ENCODE measurements at places on chromosomes 1 and 21.

GRCh38 chr1:206803221-206803730 lies 31.0 kb upstream of the IL10 start:
- peak; percentile 73 for DNase-seq

DNA sequence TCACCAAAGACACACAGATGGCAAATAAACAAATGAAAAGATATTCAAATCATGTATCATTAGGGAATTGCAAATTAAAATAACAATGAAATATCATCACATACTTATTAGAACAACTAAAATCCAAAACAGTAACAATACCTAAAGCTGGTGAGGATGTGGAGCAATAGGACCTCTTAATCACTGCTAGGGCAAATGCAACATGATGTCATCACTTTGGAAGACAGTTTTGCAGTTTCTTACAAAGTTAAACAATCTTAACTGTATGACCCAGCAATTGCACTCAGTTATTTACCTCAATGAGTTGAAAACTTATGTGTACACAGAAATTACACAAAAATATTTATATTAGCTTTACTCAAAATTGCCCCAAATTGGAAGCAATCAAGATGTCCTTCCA lies 47.3 kb downstream of the SELENOF start:
- no peak for DNase-seq

DNA sequence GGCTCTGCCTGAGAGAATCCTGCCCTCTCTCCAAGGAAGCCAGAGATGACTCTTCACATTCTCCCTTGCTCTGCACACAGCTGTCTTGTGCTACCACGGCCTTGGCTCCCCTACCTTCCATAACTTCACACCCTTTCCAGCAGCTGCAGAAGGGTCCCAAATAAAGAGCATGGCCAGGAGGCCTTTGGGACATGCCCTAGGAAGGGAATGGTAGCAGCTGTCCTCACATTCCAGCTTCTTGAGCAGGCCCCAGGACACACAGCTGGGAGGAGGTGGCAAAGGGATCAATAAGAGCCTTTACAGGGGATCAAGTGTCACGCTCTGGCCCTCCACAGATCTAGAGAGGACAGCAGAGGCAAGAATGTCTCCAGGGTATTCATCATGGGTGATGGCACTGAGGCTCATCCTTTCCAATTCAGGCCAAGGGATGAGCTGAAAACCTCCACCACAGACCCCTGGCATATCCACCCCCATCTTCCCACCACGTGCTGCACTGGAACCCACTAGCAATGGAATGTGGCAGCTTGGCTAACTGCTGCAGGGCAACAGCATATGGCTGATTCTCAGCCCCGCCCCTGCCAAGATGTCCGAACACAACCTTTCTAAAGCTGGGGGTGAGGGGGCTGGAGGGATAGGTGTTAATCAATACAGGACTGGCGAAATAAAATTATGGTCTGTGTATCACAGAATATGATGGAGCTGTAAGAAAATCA lies 17.8 kb upstream of the RAB29 start:
- no peak for DNase-seq

- DNase-seq = no peak
These were observed 464.5 kb downstream of the USP25 start for GRCh38 chr21:16194095-16194787.

GRCh38 chr1:48761986-48762385 lies 14.7 kb downstream of the BEND5 start:
- DNase-seq = no peak

DNA sequence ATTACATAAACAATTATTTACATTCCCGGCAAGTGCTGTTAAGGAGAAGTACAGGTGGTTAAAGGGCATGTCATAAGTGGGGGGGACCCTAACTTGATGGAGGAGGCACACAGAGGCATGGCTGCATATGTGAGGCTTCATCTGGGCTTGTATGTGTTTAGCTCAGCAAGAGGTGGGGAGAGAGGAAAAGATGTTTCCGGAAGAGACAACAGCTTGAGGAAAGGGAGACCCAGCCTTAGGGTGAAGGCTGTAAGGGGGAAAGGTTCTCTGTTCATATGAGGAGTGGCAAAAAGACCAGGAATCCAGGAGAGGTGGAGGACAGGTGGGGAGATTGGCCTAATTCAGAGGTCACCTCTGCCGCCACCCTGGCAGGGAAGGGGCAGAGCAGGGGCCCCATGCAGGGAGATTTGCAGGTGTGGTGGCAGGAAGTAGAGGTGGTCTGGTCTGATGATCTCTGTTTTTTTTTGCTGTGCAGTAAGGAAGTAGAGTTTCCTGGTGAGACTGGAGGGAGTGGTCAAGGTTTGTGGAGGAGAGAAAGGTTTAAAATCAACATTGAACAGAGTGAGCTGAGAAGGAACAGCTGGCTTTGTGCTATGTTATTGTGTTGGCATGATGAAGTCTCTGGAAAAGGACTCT lies 9.0 kb downstream of the TRAF5 start:
- DNase-seq = no peak

DNA sequence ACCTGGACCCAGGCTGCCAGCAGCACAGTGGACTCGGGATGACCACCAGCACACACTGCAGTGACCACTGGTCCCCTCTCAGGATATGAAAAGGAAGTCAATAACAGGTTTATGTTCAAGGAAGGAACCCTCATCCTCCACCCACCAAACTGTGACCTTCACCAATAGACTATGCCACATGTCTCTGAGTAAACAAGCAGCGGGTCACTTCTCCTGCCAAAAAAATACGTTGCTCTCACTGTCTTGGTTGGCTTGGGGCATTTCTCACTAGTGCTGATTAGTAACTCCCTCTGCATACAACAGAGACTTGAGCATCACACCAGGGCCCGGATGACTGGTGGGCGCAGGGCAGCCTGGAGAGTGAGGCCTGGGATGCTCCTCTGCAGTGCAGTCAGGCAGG lies 25.9 kb downstream of the PARP1 start:
- DNase-seq = no peak
